T-helper 17 cell (primary cell): ENCODE measurements at places on chromosomes 16 and 17. TPM values are rescaled to one million over a fixed set of nuclear protein-coding genes. Genes with fewer than 3 reads are reported as not detected.

- peak; percentile 15 for DNase-seq
- H3K27ac ChIP-seq: peak overlapping the region; percentile 85
- peak overlapping the region; percentile 82 for H3K4me3 ChIP-seq
- H3K4me1 ChIP-seq: peaks cover 36% of the 10 kb centered on the region
- no peaks in the 10 kb centered on the region for H3K27me3 ChIP-seq
Measured at GRCh38 chr16:14629612-14629918, 495 bp downstream of the PARN start.

DNA sequence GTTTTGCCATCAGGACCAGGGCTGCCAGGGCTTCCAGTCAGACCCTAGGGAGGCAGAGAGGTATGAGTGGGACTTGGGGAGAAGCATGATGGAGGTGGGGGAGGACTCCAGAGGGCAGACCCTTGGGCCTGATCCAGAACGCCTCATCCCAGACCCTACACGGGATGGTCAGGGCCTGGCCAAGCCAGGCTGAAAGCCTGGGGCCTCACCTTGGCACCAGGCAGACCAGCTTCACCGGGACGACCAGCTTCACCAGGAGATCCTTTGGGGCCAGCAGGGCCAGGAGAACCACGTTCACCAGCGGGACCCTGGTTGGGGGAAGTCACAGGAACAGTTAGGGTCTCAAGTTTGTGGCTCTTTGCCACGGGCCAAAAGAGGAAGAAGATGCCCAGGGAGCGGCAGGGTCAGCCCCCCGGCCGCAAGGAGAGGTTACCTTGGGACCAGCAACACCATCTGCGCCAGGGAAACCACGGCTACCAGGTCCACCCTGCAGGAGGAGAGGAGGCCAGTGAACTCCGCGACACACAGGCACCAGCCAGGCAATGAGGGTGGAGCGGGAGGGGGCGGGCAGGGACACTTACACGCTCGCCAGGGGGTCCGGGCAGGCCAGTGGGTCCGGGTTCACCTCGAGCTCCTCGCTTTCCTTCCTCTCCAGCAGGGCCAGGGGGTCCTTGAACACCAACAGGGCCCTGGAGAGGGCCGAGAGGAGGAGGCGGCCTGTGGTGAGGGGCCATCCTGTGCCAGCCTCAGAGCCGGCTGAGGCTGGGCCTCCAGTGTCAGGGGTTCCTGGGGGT, 7.1 kb downstream of the COL1A1 start:
- H3K27me3 ChIP-seq: peaks cover 19% of the 10 kb centered on the region
- H3K36me3 ChIP-seq: no peaks in the 10 kb centered on the region
- H3K4me3 ChIP-seq: no peak overlapping the region
- no peak overlapping the region for H3K27ac ChIP-seq
- no peak for DNase-seq

DNA sequence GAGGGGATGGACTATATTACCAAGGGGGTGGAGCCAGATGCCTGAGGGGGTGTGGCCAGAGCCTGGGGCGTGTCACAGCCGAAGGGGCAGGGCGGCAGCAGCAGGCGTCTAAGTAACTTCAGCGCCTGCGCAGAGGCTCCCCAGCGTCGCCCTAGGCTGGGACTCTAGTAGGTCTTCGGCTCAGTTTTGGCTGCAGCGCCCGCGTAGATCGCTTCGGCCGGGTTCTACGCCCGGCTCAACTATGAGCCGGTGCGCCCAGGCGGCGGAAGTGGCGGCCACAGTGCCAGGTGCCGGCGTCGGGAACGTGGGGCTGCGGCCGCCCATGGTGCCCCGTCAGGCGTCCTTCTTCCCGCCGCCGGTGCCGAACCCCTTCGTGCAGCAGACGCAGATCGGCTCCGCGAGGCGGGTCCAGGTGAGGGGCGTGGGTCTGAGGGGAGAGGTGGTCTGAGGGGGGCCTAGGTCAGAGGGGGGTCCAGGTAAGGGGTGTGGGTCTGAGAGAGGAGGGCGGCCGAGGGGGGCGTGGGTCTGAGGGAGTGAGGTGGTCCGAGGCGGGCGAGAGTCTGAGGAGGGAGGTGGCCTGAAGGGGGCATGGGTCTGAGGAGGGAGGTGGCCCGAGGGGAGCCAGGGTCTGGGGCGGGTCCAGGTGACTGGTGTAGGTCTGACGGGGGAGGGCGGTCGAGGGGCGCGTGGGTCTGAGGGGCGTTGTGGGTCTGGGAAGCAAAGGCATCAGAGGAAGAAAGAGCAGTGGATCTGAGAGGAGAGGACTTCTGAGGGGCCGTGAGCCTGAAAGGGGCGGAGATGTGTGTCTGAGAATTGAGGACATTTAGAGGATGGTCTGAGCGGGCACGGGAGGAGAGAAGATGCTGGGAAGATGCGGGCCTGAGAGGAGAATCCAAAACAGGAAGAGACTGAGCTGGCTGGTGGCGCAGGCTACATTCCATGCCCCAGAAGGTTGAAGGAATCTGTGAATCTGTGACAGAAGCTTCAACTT, at the start of gene LPCAT2:
Gene LPCAT2 (plus strand): TSS at position 132 of the 991 bp plus-strand sequence. CDS start 110 bp downstream, at position 242.
- H3K27me3 ChIP-seq: peaks cover 48% of the 10 kb centered on the region
- H3K27ac ChIP-seq: no peak within 1 kb of the TSS
- H3K4me3 ChIP-seq: peak within 1 kb of the TSS; percentile 60
- peaks cover 2% of the 10 kb centered on the region for H3K4me1 ChIP-seq

- peaks cover 40% of the 10 kb centered on the region for H3K4me1 ChIP-seq
- H3K27me3 ChIP-seq: no peaks in the 10 kb centered on the region
- peak overlapping the region; percentile 86 for H3K27ac ChIP-seq
- H3K4me3 ChIP-seq: peak overlapping the region; percentile 93
Measured at GRCh38 chr16:998211-998610, 16.6 kb downstream of the SOX8 start.

DNA sequence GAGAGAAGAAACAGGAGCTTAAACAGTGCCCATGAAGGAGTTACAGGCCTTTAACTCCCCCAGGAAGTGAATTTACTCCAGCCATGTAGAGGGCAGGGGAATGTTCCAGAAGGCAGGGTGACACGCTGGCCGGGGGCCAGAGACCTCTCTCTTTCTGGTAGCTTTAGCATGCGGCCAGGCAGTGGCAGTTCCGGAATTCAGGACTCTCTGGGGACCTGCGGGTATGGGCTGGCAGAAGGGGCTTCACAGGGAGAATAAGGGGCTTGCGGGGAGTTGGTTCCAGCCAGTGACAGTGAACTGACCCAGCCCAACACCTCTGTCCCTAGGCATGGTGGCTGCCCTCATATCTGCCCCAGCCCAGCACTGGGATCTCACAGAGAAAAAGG, 40.0 kb downstream of the MYH3 start:
- DNase-seq: no peak
- H3K4me1 ChIP-seq: no peaks in the 10 kb centered on the region
- no peak overlapping the region for H3K4me3 ChIP-seq
- no peaks in the 10 kb centered on the region for H3K36me3 ChIP-seq

GRCh38 chr17:80311216-80311827, 50.7 kb downstream of the RNF213 start:
- H3K4me3 ChIP-seq: no peak overlapping the region
- H3K4me1 ChIP-seq: peaks cover 11% of the 10 kb centered on the region
- H3K27me3 ChIP-seq: no peaks in the 10 kb centered on the region
- DNase-seq: no peak
- H3K36me3 ChIP-seq: peaks cover 14% of the 10 kb centered on the region
- peak overlapping the region; percentile 53 for H3K27ac ChIP-seq

The KRTAP9-4 gene
- not detected for total RNA-seq

DNA sequence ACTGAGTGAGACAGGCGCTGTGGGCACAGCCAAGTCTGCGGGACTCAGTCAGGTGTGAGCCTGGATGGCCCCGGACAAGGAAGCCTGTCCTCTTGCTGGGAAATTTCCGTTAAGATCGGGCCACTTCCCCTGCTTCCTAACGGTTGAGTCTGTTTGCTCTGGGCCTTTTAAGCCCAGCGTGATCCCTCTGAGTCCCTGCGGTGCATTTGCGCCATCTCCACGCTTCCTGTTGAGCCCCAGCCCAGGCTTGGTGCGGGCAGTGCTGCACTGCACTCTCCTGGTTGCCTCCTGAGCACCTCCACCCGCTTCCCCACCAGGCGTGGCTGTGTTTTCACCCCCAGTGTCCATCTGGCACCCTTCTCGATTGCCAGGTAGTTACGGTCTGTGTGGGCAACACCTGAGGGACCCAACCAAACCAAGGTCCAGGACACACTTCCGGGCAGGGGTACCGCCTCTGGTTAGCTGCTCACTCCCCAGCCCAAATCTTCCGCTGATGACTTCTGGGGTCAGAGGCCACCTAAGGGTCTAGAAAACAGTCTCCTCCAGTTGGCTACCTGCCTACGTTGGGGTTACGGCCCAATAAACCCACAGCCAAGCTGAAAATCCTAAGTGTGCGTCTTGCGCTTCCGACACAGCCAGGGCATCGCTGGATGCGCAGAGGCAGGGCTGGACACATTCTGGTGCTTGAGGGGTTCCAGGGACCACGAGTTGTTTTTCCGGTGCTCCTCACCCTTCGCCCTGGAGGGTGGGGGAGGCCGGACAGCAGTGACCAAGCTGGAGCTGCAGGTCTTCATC, 1.4 kb upstream of the SLC25A10 start:
- peak overlapping the region; percentile 67 for H3K27ac ChIP-seq
- H3K27me3 ChIP-seq: no peaks in the 10 kb centered on the region
- DNase-seq: no peak

The KRT31 gene
- not detected for total RNA-seq

The CACNG5 gene
- total RNA-seq: not detected

GRCh38 chr16:78890373-78890895, 710.1 kb downstream of the MAF start:
- H3K36me3 ChIP-seq: peaks cover 2% of the 10 kb centered on the region
- peak overlapping the region; percentile 74 for H3K27ac ChIP-seq
- DNase-seq: no peak
- H3K27me3 ChIP-seq: peaks cover 3% of the 10 kb centered on the region

The LRRC75A gene
- 3.1 TPM for total RNA-seq
